IPS DF 19.7 (cell line): ENCODE measurements at places on chromosomes 2 and 18.

- no peak for DNase-seq
Observed at GRCh38 chr2:83565181-83565580, 893.9 kb downstream of the SUCLG1 start.

DNA sequence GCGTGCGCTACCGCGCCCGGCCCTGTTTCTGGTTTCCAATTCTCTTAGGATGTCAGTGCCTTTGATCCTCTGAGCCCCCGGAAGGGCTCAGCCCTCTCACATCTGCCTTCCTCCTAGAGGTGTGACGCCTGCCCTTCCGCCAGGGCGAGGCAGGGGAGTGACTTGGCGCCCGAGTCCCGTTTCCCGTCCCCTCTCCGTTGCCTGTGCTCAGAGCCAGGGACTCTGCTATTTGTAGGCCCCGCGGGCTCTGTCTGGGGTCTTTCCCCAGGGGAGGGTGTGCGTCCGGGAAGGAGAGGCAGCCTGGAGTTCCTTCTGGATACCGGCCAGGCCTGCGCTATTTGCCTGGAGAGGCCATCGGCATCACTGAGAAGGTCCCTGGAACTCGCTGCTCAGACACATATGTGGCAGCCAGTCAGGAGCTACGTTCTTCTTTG is 103.7 kb upstream of the TAF1B start:
- no peak for DNase-seq

- no peak for DNase-seq
Observed at GRCh38 chr2:201122276-201122675, 6.3 kb downstream of the CFLAR start.

DNA sequence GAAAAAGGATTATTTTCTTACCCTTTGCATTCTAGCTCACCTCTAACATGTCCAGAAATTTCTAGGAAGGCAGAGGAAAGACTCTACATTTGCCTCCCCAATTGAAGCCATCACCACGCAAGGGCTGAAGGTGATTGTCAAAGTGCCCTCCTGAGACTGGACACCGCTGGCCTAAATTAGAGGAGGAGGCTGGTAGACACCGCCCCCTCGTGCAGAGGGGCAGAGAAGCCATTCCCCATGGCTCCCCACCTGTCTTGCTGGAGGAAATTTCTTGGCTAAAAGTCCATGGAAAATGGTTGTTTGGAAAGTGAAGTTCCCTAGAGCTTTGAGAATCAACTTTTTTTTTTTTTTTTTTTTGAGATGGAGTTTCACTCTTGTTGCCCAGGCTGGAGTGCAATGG is 31.3 kb upstream of the CREB1 start:
- no peak for DNase-seq

DNA sequence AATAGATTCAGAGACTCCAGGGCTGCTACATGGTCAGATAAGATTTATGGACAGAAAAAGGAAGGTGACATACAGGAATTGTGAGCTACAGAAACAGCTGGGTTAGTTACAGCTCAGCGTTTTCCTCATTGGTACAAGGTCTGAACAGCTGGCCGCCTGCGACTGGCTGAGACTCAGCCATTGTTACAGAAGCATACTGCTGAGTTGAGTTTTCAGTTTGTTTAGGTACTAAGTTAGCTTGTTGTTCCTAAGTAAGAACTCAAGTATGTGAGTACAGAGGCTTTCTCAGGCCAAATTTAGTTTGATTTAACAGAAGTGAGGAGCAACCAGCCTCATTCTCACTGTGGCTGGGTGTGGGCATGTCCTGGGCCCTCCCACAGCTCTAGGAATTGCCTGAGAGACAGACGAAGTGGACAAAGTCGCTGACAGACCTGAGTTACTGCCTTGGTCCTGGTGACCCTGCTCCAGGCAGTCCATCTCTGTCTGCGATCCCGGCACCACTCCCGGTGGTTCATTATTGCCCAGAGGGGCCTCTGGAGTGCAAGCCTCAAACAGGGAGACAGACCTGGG is 27.8 kb upstream of the RHOB start:
- DNase-seq = no peak

GRCh38 chr2:12162269-12163247 is 416.1 kb downstream of the LPIN1 start:
- no peak for DNase-seq

- DNase-seq = no peak
Observed at GRCh38 chr18:7413906-7414305, 153.2 kb upstream of the PTPRM start.

- DNase-seq = no peak
Observed at GRCh38 chr2:27742571-27742970, 28.9 kb upstream of the MRPL33 start.

- DNase-seq = no peak
Observed at GRCh38 chr18:35267161-35267651, 22.8 kb downstream of the ZSCAN30 start.

GRCh38 chr2:48691935-48692691 is 63.4 kb downstream of the LHCGR start:
- DNase-seq = no peak

GRCh38 chr2:233980955-233981561 is 63.9 kb downstream of the TRPM8 start:
- no peak for DNase-seq

GRCh38 chr2:46042207-46042637 is 255.0 kb upstream of the EPAS1 start:
- no peak for DNase-seq

DNA sequence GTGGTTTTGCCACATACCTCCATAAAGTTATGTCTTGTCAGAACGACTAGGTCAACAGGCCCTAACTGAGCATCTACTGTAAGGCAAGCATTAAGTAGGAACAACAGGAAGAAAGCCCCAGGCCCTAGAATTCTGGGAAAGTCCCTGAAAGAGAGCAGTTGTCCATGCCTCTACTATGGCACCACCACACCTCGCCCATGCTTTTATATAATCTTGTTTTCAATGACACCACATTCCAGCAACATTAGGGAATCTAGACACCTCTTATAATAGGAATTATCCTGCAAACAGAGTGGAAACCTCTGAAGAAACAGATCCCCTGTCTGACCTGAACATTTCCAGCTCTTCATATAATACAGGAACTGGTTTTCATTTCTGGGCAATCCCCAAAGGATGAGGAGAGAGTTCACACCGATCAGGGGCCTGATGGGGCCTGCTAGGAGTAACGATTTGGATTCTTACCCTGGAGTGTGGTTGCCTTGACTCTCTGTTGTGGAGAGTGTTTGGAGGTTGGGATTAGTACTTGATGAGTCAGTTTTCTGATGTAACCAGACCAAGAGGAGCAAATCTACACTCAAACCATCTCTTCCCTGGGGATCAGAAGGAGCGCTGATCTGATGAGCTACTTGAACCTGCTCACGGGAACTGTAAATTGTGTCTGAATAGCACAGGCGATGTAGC is 31.9 kb upstream of the CEP68 start:
- DNase-seq = no peak

DNA sequence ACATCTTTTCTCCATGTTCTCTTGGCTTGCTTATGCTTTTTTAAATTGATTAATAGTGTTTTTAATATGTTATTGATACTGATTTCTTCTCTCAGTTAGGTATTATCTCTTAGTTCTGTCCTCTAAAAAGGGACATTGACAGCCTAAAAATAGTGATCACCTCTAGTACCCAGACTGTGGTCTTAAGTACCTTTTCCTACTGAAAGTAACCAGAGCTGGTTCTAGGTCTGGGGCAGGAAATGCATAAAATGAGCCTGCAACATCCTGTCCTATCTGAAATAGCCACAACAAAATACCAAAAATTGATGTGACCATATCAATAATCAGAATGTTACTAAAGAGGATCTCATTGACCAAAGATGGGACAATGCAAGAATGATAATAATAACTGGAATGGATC is 113.3 kb downstream of the DNAH6 start:
- no peak for DNase-seq

- DNase-seq = no peak
Observed at GRCh38 chr2:239455436-239456203, 54.8 kb upstream of the HDAC4 start.

DNA sequence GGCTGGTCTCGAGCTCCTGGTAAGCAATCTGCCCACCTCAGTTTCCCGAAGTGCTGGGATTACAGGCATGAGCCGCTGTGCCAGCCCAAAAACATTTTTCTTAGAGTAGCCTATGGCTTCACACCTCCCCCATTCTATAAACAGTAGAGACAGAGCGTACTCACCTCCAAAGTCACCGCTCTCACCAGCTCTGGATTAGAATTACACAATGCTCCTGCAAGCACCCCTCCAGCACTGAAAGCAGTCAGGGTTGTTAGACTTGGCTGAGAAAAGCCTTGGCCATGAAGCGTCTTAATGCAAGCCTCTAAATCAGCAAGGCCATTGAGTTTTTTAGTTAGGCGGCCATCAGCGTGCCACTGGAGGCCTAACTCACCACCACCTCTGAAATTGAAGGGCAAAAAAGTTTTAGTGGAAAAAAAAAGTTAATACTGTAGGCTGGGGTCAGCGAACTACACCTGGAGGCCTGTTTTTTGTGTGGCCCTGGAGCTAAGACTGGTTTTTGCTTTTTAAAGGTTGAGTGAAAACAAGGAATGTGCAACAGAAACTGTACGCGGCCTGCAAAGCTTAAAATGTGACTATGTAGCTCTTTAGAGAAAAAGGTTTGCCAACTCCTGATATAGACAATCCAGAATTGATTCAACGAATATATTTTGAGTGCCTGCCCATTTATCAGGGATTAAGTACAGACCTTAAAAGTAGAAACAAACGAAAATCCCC is 34.6 kb downstream of the PREPL start:
- no peak for DNase-seq

GRCh38 chr2:95074663-95075439 is 46.8 kb downstream of the MRPS5 start:
- no peak for DNase-seq

GRCh38 chr2:212904646-212905045 is 246.8 kb downstream of the IKZF2 start:
- no peak for DNase-seq

DNA sequence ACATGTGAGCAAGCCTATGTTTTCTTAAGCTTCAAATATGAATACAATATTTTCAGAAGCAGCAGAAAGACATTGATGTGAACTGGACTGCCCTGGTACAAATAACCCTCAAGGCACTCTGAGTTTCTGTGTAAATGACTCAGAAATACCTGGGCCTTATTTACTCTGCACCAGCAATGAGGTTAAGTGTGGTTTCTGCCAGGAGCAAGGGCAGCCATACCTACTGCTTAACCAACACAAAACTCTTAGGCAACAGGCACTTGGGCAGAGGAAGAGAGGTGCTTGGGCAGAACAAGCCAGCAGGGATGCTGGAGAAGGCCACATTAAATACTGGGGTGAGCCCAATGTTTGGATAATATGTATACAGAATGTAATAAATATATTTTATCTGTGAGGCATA is 29.4 kb upstream of the ARL5A start:
- no peak for DNase-seq

DNA sequence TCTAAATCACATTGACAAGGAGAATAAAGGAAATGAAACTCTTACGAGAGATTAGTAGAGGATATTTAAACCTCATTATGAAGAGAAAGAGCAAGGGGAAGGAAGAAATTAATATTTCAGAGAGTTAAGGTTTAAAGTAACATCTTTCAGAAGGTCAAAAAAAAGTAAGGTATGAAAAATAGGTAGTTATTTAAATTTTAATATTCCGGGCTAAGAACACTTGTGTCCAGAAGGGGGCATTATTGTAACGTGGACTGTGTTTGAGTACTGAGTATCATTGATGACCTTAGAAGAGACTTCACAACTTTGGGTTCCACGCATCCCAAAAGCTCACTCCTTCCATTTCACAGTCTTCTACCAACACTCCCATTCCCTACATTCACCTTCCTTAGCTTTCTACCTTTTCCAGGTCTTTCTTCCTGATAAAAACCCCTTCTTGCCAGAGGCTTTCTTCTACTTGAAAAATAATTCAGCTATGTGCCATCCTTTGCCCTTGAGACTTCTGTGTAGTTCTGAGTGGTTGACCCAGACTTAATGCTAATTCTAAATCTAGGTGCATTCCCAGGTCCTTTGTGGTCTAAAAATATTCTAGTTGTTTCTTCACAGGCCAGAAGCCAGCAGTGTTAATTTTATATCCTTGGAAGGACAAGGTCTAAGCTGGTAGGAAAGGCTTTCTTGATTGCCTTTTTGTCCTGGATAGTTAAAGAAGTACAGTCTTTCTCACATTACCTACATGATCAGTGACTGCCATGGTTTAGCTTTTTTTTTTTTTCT is 16.5 kb downstream of the DYNC1I2 start:
- no peak for DNase-seq

DNA sequence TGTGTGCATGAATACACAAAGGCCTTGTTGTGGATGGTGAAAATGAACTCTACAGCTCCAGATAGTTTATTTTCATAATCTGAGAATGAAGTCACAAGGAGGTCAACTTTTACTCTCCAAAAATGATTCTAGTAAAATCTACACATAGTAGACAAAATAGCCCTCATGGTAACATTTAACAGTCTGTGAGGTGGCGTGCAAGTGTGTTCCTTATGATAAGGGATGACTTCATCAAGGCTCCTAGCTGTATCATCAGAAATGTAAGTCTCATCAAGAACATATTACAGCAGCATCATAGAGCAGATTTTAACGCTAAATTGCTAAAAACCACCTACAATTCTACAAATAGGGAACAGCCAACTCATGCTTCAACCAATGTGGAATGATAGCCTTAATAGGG is 72.3 kb upstream of the RIOK3 start:
- no peak for DNase-seq

DNA sequence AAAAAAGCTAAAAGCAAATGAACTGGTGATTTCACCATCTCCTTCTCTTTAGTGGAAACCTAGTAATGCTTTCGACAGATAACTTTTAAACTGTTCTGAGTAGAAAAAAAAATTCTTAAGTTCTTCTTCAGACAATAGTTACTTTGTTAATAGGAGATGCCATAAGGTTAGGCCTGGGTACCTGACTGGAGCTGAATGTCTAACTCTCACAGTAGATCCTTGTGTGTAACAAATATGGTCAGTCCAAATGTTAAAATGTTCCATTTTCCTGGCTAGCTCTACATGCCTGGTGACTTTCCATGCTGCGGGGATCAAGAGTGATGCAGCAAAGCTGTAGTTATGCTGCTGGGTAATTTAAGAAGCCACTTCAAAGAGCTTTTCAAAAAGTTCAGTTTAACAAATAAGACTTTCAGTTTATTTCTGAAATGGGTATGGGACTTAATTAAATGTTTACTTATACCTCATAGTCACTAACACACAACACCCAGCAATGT is 264.0 kb upstream of the SESTD1 start:
- DNase-seq = no peak

GRCh38 chr2:153213022-153213421 is 265.5 kb downstream of the RPRM start:
- DNase-seq = no peak
